ENCODE measurements at places on chromosomes 2 and 18. TPM values are rescaled to one million over a fixed set of nuclear protein-coding genes. Genes with fewer than 3 reads are reported as not detected.

The KIF5C gene
- 6.8 TPM for total RNA-seq

The PELI1 gene
- total RNA-seq = 52.5 TPM

The IL18R1 gene
- total RNA-seq = 27.7 TPM

DNA sequence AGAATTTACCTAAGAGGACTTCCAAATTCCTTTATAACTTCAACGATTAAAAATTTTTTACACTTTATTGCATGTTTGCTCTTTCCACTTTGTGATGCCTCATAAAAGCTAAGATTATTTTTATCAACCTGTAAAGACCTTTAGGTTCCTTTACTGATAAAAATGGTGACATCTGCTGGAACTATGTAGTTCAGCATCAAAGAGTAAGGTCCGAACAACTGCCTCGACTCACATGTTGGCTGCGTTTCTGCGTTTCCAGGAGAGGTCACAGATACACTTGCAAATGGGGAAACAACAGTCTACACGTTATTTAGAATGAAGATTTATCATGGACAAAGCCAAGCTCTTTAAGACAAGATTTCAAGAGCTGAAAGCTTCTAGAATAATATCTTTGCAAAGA is 18.8 kb upstream of the TMX3 start:
- H3K27ac ChIP-seq = no peak overlapping the region
- H3K36me3 ChIP-seq = no peaks in the 10 kb centered on the region
- no peak for DNase-seq
- H3K27me3 ChIP-seq = no peaks in the 10 kb centered on the region
- no peaks in the 10 kb centered on the region for H3K4me1 ChIP-seq
- no peak overlapping the region for H3K4me3 ChIP-seq

GRCh38 chr2:163527381-163527780 is 208.4 kb downstream of the FIGN start:
- no peak overlapping the region for H3K4me3 ChIP-seq
- no peak overlapping the region for H3K27ac ChIP-seq
- no peaks in the 10 kb centered on the region for H3K4me1 ChIP-seq
- DNase-seq = no peak

DNA sequence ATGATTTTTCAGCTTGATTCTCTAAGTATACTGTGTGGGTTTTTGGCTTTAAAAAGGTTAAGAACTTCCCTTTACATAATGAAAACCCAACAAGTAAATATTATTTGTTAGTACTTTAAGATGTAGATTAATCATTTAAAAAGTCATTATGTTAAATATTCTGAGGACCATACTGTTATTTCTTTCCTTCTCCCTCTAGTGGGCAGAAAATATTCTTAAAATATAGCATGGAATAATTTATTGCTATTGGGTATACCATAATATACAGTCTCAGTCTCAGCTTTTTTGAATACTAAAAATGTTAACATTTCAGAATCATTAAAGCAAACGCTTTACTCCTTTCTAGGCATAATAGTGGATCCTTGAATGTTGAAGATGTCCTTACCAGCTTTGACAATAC is 28.1 kb downstream of the CAMKMT start:
- no peaks in the 10 kb centered on the region for H3K36me3 ChIP-seq
- no peak overlapping the region for H3K4me3 ChIP-seq
- H3K4me1 ChIP-seq = no peaks in the 10 kb centered on the region
- no peak overlapping the region for H3K27ac ChIP-seq
- DNase-seq = no peak

DNA sequence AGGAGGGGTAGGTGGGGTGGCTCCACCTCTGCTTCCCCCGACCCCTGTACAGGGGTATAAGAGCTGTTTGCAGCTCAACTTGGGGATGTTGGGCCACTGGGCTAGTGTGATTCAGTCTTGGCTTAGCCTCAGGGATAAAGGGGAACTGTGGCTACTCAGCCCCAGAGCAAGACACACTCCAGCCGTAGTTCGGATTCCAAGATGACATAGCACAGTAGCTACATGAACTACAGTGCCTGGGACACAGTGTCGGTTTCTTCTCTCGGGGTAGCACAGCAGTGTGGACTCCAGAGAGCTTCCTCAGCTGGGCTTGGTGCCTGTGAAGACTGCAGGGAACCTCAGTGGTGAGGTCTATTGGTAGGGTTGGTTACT is 21.1 kb downstream of the CARF start:
- no peaks in the 10 kb centered on the region for H3K4me1 ChIP-seq
- peaks cover 67% of the 10 kb centered on the region for H3K36me3 ChIP-seq
- no peak overlapping the region for H3K27ac ChIP-seq
- H3K4me3 ChIP-seq = no peak overlapping the region
- DNase-seq = no peak

- DNase-seq = no peak
- no peaks in the 10 kb centered on the region for H3K27me3 ChIP-seq
- no peak overlapping the region for H3K4me3 ChIP-seq
- H3K4me1 ChIP-seq = no peaks in the 10 kb centered on the region
- H3K27ac ChIP-seq = no peak overlapping the region
These were observed 190.5 kb downstream of the RND3 start for GRCh38 chr2:150296770-150297546.

DNA sequence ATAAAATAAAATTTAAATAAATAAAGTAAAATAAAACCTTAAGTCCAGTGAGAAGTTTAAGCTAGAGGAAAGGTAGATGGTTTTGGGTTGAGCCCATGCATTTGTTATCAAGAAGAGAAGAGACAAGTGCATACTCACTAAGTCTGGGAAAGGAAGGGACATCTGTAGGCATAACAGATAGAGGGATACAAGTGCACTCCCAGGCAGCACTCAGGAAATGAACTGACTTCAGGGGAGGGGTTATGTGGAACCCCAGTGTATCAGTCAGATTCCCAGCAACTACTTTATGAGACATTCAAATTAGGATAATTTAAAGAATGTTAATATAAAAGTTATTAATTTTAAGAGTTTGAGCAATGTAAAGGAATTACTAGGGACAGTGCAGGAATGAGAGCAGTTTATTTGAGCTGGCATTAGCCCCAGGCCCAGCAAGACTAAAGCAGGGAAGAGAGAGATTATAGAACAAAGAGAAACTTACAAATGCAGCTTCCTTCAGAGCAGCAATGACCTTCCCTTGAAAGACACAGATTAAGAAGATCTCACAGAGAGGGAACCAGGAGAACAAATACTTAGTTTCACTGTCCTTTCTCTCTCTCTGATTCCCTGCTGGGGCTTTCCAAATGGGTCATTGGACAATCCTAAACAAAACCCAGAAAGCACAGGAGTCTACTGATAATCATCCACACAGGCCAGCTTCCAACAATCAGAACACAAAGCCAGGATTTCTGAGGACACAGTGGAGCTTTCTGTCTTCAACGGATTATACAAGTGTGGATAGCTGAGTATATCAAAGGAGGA is 109.7 kb downstream of the ERBB4 start:
- H3K4me1 ChIP-seq = no peaks in the 10 kb centered on the region
- DNase-seq = no peak
- no peaks in the 10 kb centered on the region for H3K27me3 ChIP-seq
- no peak overlapping the region for H3K27ac ChIP-seq
- H3K36me3 ChIP-seq = no peaks in the 10 kb centered on the region
- H3K4me3 ChIP-seq = no peak overlapping the region

GRCh38 chr2:10234409-10235094 is 68.2 kb upstream of the HPCAL1 start:
- no peak overlapping the region for H3K4me3 ChIP-seq
- H3K4me1 ChIP-seq = no peaks in the 10 kb centered on the region
- H3K27ac ChIP-seq = no peak overlapping the region

- no peak for DNase-seq
- H3K4me3 ChIP-seq = peak overlapping the region; percentile 56
- H3K27me3 ChIP-seq = no peaks in the 10 kb centered on the region
- H3K4me1 ChIP-seq = peaks cover 66% of the 10 kb centered on the region
- no peaks in the 10 kb centered on the region for H3K36me3 ChIP-seq
These were observed 1.5 kb downstream of the CREB1 start for GRCh38 chr2:207531032-207531952.

GRCh38 chr2:198664321-198664720 is 793.4 kb downstream of the SATB2 start:
- H3K36me3 ChIP-seq = no peaks in the 10 kb centered on the region
- H3K27ac ChIP-seq = no peak overlapping the region
- no peak overlapping the region for H3K4me3 ChIP-seq
- H3K4me1 ChIP-seq = no peaks in the 10 kb centered on the region
